ENCODE measurements at places on chromosomes 6 and 20. TPM values are rescaled to one million over a fixed set of nuclear protein-coding genes. Genes with fewer than 3 reads are reported as not detected.
A peak's percentile ranks its signal among the peaks of the same experiment; 100 is the strongest.

- DNase-seq, result no peak
These were observed 927 bp downstream of the IL20RA start for GRCh38 chr6:137043710-137044365.

Gene EHMT2
- total RNA-seq, result 26.8 TPM

- peak; percentile 26 for DNase-seq
These were observed 279.7 kb downstream of the CDC5L start for GRCh38 chr6:44667226-44667625.

DNA sequence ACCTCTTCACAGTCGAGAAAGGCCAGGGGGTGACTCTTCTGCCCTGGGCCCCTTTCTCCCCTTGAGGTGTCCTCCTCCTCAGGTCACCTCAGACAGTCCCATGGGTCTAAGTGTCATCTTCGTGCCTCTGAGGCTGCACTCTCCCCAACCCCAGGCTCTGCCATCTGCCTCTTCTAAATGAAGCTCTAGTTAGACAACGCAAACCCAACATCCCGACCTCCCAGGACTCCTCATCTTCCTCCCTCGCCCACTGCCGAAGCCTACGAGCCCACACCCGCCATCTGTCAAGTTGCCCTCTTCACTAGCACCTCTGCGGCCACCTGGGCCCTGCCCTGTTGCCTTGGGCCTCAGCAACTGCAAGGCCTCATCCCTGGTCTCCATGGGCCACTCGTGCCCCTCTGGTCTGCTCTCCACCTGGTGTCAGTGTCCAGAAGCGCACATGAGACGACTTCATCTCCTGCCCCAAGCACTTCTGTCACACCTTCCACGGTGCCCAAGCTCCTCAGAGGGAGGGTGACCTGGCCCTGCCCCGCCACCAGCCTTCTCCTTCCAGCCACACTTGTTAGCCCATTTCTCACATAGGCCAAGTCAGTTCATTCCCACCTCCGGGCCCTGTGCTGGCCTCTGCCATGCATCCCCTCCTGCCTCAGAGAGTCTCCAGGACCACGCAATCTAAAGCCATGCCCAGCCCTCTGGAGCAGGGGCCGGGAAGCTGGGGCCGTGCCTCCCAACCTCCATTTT, 53.8 kb downstream of the RRBP1 start:
- DNase-seq, result peak; percentile 70

Data from posterior vena cava (tissue), 2 donors.